ENCODE measurements at places on chromosomes 5 and 9.

DNA sequence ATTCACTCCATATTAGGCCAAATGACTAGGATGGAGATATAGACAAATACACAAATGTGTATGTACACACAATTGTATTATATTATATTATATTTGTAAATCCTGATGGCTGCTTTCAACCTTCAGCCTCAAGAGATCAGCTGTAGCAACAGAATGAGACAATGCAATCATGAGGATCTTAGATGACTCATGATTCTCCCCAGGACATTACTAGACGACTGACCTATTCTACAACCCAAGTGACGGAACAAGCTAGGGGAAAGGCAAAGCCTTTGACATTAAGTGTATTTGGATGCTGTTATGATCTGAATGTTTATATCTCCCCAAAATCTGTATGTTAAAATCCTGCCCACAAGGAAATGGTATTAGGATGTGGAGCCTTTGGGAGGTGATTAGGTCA, 66.5 kb downstream of the COX7C start:
- DNase-seq: no peak

DNA sequence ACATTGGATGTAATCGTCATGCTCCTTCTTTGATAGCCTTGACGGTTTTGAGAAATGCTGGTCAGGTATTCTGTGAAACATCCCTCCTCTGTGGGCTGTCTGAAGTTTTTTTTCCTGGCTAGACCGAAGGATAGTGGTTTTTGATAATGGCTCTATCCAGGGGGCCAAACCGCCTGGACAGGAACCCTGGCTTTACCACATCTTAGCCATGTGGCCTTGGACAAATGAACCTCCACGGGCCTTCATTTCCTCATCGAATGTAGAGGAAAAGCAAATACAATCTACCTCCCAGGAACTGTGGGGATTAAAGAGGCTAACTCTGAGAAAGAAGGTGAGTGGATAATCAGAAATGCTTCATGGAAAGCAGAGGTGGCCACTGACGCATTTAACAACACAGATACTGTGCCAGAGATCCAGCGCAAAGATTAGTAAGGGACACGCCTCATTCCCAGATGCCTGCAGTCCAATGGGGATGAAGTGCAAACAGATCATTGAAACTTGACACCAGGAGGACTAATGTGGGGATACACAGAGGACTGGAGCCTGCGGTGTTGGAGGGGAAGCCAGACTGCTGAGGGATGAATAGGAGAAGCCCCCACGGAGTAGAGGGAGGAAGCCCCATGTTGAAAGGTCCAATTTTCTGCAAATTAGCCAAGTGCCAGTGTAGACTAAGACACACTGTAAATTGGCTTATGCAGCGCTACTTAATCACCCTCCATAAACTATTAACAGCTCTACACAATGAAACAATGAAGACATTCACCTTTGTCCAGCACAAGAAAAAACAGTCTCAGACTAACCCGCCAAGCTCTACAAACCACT, 41.6 kb downstream of the MYO10 start:
- peak; percentile 63 for DNase-seq

GRCh38 chr9:79020276-79020675, 551.5 kb upstream of the TLE4 start:
- no peak for DNase-seq

DNA sequence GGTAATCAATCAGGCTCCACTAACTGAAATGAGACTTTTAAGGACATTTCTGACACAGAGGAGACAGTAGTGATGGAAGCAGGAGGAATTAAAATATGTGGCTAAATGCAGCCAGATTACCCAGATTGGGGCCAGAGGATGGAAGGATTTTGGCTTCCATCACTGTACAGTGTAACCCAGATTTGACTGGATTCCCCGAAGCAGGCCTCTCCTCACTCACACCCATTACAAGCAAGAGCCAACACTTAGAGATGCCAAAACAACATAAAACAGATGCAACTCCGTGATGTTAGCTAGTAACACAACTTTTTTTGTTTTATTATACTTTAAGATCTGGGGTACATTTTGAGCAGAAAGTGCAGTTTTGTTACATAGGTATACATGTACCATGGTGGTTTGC, 17.6 kb downstream of the TEK start:
- no peak for DNase-seq

DNA sequence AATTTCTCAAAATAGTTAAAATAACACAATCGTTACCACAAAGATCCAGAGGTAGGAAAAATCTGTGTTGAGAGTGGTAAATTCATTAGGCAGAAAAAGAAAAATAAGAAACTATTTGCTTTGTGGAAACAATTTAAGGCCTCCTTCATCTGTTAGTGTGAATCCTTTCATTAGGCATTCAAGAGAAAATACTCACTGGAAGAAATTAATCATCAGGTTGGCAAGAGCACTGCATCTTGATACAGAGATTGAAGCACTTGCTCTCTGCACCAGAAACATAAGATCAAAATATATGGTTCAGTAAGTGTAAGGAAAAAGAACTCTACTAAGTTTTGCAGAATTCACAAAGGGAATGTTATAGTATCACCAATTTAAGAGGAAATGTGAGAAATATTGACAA, 44.4 kb downstream of the TTC39B start:
- no peak for DNase-seq

Data from AG20443 (cell line).